Stimulated activated CD4-positive, alpha-beta T cell treated with anti-CD3 and anti-CD28 coated beads, Interleukin-1b, Interleukin-23, amount 100 ng/mL, for 1 hour (primary cell): ENCODE measurements at places on chromosomes 4 and X.

GRCh38 chr4:181147416-181147951 is 1095.7 kb upstream of the TENM3 start:
- no peak for DNase-seq

- DNase-seq, result no peak
These were observed 11.9 kb upstream of the TMEM185A start for GRCh38 chrX:149643496-149643895.

DNA sequence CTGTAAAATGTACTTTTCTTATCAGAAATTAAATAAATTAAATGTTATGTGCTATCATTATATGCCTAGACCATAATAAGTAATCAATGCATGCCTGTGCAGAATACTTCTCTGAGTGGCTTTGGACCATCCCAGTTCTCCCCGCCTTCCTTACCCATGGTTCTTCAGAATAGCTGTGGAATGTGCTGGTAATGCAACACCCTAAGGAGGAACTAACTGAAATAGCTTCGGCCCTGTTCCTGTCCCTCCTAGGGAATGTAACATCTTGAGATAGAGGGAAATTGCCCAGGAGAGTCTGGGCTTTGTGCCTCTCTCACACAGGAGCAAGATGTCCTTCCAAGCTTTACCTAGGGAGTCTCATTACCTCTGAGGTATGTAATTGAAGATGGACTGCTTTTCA is 693.6 kb upstream of the HS3ST1 start:
- DNase-seq, result no peak

DNA sequence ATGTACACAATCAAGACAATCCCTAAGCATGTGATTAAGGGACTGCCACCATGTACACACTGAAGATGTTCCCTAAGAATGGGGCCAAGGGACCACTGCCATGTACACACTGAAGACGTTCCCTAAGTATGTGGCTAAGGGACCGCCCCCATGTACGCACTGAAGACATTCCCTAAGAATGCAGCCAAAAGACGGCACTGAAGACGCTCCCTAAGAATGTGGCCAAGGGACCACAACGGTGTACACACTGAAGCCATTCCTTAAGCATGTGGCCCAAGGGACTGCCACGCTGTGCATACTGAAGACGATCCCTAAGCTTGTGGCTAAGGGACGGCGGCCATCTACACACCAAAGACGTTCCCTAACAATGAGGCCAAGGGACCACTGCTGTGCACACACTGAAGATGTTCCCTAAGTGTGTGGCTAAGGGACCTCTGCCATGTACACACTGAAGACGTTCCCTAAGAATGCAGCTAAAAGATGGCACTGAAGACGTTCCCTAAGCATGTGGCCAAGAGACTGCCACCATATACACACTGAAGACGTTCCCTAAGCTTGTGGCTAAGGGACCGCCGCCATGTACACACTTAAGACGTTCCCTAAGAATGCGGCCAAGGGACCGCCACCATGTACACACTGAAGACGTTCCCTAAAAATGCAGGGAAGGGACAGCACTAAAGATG is 26.4 kb downstream of the DHRSX start:
- DNase-seq, result no peak

DNA sequence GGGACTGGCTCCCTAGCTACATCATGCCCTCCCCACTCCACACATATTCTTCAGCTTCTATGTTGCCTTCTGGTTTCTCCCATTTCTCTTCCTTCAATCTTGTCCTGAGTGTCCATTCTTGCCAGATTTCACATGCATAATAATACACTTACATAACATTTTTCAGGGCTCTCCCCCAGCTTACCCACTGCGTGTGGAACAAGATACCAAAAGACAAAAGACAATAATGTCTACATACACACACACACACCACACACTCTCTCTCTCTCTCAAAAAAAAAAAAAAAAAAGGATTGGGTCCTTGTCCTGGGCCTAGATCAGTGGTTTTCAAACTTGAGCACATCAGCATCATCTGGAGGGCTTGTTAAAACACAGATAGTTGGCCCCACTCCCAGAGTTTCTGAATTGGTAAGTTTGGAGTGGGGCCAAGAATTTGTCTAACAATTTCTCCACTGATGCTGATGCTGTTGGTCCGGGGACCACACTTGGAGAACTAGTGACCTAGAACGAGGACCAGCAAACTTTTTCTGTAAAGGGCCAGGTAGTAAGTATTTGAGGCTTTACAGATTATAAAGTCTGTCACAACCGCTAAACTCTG is 6.5 kb upstream of the SMARCA1 start:
- no peak for DNase-seq

- DNase-seq, result no peak
These were observed 856.7 kb upstream of the PRKX start for GRCh38 chrX:4570151-4570550.

- no peak for DNase-seq
These were observed 158.8 kb downstream of the ADGRA3 start for GRCh38 chr4:22356987-22357596.

DNA sequence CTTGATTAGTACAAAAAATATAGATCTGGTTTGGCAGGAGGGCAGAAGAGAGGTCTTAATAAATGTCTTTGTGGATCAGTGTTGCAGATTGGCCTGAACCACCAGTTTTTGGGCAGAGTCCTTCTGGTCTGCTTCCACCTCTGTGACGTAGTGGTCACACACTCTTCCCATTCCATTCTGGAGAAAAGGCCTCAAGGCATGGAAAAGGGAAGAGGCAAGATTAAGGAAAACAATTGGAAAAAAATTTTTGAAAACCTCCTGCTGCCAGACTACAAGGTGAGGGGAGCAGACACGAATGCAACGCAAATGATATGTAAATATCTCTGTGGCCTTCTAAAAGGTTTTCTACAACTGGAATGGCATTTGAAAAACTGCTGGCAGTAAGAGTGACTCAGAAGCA is 24.3 kb upstream of the FAM47C start:
- DNase-seq, result no peak

DNA sequence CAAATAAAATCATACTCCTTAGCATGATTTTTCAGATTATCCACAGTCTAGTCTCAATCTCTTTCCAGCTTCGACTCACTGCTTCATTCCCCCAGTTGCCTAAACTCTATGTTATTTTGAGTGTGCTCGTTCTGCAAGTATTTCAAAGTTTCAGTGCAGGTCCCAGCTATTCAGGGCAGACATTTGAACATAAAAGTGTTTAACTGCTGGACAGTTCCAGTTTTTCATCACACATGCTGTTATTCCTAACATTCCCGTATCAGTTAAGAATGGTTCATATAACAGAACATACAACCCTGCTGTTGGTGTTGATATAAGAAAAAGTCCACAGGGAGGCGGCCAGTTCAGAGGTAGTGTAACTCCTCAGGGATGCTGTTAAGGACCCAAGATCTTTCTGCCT is 113.3 kb downstream of the SLIT2 start:
- no peak for DNase-seq
